MV-4-11 (cell line): ENCODE measurements at places on chromosomes 3 and 15.

DNA sequence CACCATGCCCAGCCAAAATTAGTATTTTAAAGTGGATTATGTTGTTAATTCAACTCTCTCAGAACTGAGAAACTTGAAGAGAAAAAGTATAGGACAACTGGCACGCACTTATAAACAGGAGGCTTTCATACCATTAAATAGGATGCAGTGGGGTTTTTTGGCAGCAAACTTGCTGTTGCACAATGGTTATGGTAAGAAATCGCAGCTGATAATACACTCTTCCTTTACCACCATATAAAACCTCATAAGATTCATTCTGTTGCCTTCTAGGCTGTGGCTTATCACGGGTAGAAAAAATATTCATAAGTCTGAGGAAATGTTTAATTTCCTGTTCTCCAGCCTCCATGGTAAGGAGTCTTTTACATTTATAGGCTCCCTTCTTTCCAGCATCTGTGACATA is 95.3 kb downstream of the TMCO5A start:
- no peak for DNase-seq

- peak; percentile 9 for DNase-seq
Observed at GRCh38 chr3:105746231-105746996, 122.4 kb downstream of the CBLB start.

GRCh38 chr15:40721701-40722100 is 26.7 kb downstream of the RAD51 start:
- DNase-seq: peak; percentile 11

DNA sequence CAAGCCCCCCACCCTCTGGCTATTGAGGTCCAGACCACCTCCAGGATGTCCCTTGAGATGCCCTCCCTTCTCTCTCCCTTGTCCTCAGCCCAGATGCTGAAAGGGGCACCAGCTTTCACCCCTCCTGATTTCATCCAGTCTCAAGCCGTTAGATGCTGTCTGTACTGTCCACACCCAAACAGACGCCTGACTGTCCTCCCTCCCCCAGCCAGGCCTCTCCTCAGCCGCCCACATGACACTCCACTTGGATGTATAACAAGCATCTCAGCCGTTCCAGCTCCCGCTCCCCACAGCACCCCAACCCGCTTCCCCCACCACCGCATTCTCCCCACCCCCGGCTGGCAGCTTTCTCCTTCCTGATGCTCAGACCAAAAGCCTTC is 25.0 kb upstream of the CYP11A1 start:
- no peak for DNase-seq

DNA sequence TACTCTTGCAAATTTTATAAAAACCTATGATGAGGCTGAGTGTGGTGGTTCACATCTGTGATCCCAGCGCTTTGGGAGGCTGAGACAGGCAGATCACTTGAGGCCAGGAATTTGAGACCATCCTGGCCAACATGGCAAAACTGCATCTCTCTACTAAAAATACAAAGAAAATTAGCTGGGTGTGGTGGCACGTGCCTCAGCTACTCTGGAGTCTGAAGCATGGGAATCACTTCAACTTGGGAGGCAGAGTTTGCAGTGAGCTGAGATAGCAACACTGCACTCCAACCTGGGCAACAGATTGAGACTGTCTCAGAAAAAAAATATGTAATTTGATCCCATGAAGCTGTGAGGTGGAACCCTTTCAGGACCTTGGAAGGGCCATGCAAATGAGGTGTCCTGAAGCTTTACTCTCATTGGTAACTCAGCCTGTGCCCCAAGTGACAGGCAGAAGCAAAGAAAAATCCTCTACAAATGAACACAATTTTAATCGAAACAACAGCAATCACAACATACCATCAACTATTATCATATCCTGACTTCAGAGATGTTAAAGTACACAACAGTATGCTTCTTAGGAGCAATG is 84.6 kb upstream of the CDV3 start:
- DNase-seq: peak; percentile 18
